Effector memory CD8-positive, alpha-beta T cell (primary cell): ENCODE measurements at places on chromosomes 2 and 18.

- no peak for DNase-seq
Observed at GRCh38 chr2:161988589-161988988, 85.4 kb downstream of the DPP4 start.

DNA sequence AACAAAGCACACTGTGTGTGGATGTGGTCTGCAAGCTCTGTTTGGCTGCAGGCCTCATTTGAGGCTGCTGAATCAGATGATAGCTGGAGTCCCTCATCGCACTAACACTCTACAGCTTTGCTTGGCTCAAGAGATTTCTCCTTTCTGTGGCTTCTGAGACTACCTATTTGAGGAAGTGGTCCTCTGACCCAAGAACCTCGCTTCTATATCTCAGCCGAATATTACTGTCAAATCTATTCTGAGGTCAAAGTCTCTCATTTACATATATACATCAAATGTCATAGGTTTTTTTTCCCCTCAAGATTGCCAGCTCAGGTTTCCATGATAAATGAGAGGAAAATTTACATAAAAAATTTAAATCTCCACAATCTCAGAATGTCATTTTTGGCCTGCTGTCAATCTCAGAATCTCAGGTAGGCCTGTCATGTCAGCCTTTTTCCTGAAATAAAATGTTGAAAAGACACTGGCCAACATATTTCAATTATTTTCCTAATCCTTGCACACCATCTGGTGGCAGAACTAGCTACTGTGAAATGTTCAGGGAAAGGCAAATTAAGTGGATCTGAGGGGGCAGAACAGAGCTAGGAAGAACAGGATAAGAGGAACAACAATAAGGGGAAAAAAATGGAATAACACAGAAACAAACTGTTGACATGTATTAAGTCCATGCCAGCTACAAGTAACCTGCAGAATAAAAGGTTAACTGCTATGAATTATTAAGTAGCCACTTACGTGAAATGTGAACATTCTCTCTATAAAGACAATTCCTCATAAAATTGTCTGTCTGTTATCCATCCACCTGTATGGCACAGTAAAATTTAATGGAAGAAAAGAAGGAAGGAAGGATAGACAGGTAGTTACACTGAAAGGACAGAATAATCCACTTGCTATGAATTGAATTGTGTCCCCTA is 39.3 kb downstream of the AP1S3 start:
- DNase-seq: peak; percentile 5

GRCh38 chr2:18171191-18172139 is 293.0 kb downstream of the KCNS3 start:
- no peak for DNase-seq

DNA sequence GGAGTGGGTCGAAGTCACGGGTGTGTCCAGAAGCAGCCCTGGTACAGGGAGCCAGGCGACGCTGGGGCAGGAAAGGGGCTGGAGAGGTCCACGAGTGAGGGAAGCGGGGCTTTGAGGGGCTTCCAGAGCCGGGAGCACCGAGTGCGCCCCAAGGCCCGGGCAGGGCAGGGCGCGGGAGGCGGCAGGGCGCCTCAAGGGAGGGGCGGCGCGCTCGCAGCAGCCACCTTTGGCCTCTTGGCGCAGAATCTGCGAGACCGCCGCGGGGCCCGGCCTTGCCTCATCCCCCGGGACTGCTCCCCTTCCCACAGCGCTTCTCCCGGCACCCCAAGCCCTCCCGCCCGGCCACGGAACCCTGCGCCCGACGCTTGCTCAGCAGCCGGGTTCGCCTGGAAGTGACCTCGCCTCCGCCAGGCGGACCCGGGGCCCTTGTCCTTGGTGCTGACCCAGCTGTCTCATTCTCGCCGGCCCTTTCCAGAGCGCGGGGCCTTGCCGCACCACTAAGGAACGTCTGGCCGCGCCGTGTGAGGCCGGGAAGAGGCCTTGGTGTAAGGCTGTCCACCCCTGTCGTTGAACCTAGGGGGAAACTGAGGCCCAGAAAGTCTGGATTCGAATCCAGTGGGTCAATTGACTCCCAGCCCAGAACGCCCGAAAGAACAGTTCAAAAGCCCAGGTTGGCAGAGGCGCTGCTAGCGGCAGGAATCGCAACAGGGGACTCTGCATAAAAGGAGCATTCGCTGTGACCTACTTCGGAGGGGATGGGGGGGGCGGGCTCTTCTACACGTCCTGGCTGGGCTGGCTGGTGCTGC is 584 bp upstream of the DNER start:
- no peak for DNase-seq

DNA sequence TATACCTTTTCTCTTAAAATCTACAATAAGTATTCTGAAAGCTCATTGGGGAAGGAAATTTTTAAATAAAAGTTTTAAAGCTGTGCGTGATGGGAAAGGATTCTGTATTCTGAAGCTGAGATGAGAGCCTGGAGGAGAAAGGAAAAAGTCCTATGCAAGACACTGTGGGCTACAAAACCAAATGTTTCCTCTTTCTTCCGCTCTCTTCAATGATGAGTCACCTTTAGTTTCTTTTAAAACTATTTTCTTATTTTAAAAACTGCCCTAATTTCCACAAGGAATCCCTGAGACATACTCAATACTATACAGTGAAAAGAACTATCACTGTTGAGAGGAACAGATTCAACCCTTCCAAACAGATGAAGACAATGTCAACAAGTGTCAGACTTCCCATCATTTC is 87.4 kb downstream of the INO80D start:
- no peak for DNase-seq

DNA sequence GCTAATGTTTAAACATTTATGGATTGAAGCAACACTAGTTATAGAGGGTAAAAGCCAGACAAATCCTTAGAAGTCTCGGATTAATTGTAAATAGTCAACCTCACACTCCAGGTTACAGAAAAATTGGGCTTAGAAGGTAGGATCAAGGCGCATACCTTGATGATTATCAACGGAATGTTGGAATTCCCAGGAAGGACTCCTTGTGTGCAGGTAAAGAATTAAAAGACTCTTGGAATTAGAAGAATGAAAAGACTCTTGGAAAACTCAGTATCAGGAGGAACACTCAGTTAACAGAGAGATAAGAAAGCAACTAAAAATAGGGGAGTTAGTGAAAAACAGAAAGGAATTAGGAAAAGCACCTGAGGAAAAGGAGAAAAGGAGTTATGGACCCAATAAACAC is 29.3 kb upstream of the EPHA4 start:
- no peak for DNase-seq

GRCh38 chr2:9660154-9660553 is 29.4 kb upstream of the YWHAQ start:
- DNase-seq: no peak

- DNase-seq: no peak
Observed at GRCh38 chr2:26438526-26438925, 36.8 kb downstream of the DRC1 start.

GRCh38 chr2:187749804-187750431 is 195.7 kb upstream of the TFPI start:
- no peak for DNase-seq

DNA sequence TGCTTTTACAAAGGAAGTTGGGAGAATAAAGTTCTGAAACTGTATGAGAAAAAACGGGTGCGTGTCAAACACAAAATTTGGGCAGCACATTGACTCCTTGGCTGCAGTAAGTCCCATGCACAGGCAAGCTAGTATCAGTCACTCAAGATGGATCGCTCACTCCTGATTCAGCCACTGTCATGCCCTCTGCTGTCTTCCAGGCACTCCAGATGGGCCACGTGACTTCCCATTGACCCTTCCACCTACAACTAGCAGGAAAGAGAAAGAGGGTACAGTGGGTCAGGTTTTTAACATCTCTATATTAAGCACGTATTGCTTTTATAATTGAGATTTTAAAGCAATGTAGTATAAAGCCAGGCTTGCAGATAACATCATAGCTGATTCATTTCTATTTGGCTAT is 8.6 kb downstream of the ARHGEF33 start:
- DNase-seq: no peak

DNA sequence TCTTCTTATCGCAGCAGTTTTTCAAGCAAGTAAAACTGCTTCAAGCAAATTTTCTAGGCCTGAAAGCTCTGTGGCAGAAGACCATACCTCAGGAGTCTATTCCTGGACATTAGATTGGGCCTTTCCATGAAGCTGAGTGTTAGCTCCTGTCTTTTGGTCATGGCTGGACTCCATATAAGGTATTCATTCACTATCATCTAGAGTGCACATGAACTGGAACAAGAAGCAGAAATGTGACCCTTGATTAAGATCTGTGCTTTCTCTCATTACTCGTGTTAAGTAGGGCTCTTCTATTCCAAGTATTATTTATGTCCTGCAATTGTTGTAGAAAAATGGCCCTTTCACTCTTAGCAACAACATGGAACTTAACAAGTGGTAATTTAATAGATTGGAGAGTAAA is 5.9 kb upstream of the GULP1 start:
- DNase-seq: no peak

- no peak for DNase-seq
Observed at GRCh38 chr2:239531456-239532241, 130.8 kb upstream of the HDAC4 start.

DNA sequence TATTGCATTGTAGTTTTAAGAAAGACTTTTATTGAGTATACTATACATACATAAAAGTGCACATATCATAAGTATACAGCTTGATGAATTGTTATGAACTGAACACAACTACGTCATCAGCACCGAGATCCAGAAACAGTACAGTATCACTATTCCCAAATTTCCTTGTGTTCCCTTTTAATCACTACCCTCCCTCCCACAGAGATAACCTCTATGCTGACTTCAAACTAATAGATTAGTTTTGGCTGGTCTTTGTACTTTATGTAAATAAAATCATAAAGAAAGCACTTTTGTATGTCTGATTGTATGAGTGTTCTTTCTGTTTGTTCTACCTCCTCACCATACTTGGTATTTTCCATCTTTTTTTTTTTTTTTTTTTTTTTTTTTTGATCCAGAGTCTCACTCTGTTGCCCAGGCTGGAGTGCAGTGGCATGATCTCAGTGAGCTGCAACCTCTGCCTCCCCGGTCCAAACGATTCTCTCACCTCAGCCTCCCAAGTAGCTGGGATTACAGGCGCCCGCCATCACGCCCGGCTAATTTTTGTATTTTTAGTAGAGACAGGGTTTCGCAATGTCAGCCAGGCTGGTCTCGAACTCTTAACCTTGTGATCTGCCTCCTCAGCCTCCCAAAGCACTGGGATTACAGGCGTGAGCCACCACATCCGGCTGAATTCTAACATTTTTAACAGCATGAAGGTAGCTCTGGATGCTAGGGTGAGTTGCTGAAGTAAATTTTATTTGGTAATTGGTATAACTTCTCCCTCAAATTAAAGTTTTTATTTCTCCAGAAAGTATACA is 43.3 kb upstream of the RAB1A start:
- DNase-seq: no peak

DNA sequence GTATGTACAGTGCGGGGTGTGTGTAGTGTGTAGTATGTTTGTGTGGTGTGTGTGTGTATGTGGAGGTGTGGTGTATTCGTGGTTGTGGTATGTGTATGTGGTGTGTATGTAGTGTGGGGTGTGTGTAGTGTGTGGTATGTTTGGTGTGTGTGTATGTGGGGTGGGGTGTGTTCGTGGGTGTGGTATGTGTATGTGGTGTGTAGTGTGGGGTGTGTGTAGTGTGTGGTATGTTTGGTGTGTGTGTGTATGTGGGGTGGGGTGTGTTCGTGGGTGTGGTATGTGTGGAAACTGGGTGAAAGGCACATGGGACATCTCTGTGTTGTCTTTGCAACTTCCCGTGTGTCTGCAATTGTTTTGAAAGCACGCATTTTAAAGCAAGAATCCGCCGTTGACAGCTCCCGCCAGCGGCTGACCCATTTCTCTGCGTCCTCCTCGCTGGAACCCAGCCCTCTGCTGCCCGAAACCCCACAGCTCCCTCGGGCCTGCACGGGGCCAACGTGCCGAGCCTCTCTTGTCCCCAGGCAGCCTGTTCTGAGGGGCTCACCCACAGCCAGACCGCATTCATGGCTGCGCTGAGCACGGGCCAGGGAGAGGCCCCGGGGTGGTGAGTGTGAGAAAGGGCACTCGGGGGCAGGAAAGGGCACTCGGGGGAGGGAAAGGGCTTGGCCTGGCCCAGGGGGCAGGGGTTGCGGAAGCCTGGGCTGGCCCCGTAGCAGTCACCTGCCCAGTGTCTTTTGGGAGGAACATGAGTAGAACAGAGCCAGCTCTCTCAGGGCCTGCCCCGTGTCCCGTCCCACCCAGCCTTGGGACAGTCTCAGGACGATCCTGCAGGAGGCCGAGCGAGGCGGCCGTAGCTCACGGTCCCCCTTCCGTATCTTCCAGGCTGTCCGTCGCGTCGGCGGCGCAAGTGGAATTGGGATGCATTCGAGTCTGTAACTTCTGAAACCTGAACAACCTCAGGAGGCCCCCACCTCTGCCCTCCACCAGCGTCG is 61.4 kb downstream of the TWIST2 start:
- no peak for DNase-seq

DNA sequence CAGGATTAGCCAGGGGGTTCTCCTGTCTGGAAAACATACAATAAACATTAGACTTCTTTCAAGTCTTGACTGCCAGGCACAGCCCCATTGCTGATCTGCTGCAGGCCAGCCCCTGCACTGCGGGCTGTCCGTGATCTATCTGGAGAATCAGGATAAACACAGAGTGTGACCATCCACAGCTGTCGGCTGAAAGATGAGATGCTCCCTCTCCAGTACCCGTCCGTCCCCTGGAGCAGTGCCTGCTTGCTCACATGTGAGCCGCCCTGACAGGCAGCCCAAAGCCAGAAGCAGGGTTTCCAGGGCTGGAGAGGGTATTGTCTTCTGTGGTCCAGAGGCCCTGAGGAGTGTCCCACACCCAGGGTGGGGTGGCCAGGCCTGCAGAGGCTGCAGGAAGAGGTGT is 46.1 kb upstream of the FOSL2 start:
- DNase-seq: no peak

DNA sequence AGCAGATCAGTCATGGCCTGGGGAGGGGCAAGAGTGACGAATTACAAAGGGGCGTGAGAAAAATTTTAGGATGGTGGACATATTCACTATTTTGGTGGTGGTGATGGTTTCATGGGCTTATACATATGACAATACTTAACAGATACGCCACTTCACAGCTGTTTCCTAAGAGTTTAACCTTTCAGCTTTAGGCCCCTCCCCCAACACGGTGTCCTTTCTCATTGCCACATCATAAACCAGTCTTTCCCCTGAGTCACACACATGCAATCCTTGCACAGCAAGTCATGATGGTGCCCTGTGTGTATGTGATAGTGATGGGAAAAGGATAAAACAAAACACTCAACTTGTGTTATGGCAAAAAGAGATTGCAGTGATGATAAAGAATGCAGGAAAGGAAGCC is 47.6 kb upstream of the IL1R1 start:
- DNase-seq: no peak

DNA sequence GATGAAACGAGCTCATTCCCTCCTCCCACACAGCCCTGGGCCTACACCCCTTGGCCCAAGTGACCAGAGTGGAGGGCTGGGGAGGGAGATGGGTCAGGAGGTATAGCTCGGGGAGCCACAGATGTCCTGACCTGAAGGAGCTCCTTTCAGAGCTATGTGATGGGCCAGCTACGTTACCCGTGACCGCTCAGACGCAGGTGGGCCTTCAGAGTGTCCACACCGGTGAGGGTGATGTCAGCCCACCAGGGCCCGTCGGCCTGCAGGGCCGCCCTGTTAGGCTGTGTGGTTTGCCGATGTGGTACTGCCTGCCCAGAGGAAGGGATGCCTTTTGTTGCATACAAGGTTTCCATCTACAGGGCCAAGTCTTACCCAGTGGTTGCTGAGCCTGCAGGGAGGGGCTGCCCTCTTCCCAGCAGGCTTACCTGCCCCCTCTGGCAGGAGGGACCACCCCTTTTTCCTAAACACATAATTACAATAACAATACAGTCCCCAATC is 41.8 kb upstream of the FOSL2 start:
- DNase-seq: no peak
